ENCODE measurements at places on chromosomes 1 and 21.

DNA sequence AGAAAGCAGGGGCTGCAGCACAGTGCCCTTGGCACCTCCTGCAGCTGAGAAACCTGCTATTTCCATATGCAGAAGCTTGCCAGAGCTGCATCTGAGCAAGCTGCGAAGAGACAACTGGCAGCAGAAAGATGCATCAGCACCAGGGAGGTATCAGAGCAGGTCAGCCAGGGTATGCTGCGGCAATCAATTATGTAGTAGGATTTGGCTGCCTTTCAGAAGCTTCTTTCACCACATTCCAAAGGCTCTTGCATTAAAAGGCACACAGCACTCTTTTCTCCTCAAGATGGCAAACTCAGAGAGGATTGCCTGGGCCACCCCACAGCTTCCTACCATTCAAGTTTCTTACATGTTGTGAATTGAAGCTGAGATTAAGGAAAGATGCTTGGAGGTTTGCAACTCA is 47.6 kb upstream of the RAP1A start:
- DNase-seq, result no peak

- DNase-seq, result no peak
These were observed 51.5 kb upstream of the ERRFI1 start for GRCh38 chr1:8077602-8078001.

- no peak for DNase-seq
These were observed 1.2 kb downstream of the LMNA start for GRCh38 chr1:156115514-156116374.

GRCh38 chr1:18091660-18092446 is 15.7 kb upstream of the IGSF21 start:
- DNase-seq, result no peak

GRCh38 chr1:8409106-8409505 is 91.2 kb downstream of the SLC45A1 start:
- peak; percentile 10 for DNase-seq

DNA sequence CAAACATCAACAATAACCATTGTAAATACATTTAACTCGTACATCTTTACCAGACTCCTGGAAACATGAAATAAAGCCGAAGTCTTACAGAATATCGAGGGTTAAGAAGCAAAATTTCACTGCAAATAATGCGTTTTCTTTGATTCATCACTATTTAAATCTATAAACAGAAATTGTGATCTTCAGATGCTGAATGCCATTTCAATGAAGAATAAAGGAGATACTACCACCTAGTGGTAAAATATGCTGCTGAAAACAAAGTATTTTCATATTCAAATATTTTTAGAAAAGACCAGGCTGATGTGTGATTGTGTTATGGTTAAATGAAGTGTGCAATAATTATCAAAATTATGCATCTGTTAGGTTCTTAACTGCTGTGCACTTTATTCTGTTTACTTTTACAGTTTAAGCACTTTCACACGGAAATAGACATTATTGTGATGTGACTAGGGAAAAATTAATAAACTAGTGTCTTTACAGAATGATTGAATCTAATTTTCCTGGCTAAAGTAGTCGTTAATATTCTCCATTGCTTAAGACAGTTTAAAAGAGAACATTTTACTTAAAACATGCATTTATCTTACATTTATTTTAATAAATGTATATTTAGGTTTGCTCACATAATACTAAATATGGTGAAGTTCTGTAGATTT is 1093.1 kb downstream of the MRPL39 start:
- peak; percentile 0 for DNase-seq

- no peak for DNase-seq
These were observed 48.6 kb downstream of the KCNAB2 start for GRCh38 chr1:6094246-6094645.

- no peak for DNase-seq
These were observed 87.3 kb downstream of the PCP4 start for GRCh38 chr21:39954570-39954969.

DNA sequence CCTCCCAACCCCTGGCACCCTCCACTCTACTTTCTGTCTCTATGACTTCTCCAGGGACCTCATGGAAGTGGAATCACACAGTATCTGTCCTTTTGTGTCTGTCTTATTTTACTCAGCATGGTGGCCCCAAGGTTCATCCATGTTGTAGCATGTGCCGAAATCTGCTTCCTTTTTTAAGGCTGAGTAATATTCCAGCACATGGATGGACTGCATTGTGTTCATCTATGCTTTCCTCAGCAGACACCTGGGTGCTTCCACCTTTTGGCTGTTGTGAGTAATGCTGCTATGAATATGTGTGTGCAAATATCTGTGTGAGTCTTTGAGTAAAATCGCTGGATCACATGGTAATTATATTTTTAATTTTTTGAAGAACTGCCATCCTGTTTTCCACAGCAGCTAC is 1.6 kb upstream of the PFKL start:
- DNase-seq, result peak; percentile 25

- no peak for DNase-seq
These were observed 401.5 kb downstream of the PTPRC start for GRCh38 chr1:199040076-199040905.

DNA sequence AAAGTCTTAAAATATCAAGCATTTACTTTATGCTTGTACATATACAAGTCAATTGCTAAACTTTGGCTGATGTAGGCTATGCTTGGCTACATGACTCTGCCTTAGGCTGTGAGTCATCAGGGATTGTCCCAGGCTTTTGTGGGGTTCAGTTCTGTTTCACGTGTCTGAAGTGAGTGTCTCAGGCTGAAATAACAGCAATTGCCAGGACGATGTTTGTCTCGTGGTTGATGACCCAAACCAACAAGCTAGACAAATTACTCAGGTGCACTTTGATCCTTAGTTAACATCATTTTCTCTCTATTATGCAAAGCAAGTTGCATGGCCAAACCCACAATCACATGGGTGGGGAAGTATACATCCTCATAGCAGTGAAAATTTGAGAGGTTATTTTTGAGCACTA is 410.1 kb downstream of the BRINP3 start:
- no peak for DNase-seq

DNA sequence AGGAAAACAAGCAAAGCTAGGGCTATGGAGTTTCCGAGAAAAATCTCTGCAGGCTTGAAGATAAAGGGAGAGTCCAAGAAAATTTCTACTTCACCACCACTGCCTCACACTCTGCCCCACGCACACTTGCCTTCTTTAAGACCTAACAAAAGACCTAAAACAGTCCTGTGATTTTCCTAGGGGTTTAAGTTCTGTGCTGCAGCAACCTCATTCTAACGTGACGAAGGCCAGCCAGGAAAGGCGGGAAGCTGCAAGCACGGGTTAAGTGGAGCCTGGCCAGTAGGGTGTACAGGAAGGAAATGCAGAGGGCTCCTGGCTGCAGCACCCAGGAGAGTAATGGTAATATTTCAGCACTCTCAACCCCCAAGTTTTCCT is 1.5 kb downstream of the SPATA6 start:
- DNase-seq, result no peak

DNA sequence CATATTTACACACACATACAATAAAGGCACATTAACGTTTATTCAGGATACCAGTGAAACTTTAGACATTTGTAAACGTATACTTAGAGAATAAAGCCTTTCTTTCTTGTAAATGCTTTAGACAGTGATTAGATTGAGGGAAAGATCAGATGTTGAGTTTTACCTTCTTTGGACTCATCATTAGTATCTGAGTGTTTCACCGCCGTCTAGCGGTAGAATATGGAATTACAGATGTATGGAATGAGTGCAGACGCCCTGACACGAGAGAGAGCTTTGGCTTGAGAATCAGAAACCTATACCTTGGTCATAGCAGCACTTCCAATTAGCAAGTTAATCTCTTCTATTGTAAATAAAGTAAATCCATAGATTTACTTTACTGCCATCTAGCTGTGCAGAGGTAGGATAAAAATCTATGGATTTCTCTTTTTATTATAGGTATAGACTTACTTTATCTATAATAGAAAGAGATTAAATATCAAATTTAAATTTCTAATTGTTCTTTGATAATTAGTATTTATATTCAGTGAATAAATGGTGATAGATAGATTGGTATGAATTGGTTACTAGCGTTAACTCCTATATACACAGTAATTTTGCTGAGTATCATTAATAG is 12.6 kb downstream of the FLG2 start:
- DNase-seq, result peak; percentile 49

DNA sequence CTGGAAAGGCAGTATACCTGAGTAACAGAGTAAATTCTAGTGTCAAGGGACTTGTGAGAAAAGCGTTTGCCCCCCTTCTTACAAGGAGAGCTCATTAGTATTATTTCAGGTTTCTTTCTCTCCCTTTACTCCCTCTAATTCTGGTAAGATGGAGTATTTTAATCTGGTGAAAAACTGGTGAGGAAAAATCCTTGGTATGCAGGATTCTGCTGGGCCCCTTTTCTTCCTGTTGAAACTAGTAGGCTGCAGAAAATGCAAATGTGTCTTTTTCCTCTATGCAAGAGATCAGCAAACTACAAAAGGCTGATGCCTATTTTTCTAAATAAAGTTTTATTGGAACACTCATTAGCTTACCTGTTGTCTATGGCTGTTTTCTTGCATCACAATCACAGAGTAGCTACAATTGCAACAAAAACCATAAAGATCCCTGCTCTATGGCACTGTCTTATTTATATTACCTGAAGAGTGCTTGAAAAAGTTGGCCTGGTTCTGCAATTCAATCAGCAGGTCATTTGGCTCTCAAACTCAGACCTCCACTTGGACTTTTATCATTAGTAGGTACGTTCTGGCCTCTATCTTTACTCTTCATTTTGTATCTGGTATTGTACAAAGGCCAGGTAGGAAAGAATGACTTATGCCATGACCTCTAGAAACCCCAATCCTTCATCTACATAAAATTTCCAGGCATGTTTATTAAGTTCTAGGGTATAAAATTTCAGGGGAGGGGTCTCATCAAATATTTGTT is 109.6 kb downstream of the AKT3 start:
- DNase-seq, result no peak

- DNase-seq, result no peak
These were observed 11.6 kb downstream of the GPX7 start for GRCh38 chr1:52613636-52614373.

GRCh38 chr1:44237721-44238457 is 24.6 kb downstream of the DMAP1 start:
- DNase-seq, result peak; percentile 22

GRCh38 chr1:172322219-172323061 is 98.0 kb upstream of the C1orf105 start:
- DNase-seq, result no peak
